ENCODE measurements at places on chromosomes 5 and 9.

DNA sequence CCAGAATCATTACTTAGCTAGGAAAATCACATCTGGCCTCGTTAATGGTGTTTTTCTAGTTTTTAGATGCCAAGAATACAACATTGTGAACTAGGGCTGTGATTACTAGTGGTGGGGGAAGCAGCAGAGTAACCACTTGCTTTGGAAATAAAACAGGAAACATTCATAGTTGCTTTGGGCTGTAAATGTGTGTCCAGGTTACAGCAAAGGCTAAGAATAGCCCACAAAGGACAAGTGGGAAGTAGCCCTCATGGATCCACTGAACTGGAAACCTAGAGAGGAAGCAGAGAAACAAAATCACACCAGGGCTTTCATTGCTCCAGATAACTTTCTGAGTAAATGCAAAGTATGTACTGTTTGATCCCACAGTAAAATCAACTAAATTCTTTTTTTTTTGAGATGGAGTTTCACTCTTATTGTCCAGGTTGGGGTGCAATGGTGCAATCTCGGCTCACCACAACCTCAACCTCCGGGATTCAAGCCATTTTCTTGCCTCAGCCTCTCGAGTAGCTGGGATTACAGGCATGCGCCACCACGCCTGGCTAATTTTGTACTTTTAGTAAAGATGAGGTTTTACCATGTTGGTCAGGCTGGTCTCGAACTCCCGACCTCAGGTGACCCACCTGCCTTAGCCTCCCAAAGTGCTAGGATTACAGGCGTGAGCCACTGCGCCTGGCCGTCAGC, 56.2 kb upstream of the TNFSF15 start:
- no peak for DNase-seq

GRCh38 chr9:5529683-5530221, 19.4 kb downstream of the PDCD1LG2 start:
- no peak for DNase-seq

- DNase-seq, result no peak
These were observed 177.0 kb downstream of the FGF18 start for GRCh38 chr5:171596391-171596878.

- no peak for DNase-seq
These were observed 131.5 kb downstream of the ERCC6L2 start for GRCh38 chr9:96006961-96007360.

DNA sequence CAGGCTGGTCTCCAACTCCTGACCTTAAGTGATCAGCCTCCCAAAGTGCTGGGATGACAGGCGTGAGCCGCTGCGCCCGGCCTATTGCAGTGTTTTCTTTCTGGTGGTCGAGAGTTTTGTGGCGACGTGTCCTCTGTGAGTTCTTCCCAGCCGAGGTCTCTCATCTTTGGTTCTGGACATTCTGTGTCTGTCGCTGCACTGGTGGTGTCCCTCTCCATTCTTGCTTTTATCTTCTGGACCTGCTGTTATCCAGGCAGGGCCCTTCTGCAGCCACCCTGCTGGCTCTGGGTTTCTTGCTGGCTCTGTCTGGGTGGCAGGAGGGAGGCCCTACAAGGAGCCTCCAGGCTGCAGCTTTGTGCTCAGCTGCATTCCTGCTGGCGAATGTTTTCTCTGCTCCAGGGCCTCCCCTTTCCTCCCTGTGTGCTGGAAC, 49.1 kb upstream of the EXOC3 start:
- DNase-seq, result no peak

DNA sequence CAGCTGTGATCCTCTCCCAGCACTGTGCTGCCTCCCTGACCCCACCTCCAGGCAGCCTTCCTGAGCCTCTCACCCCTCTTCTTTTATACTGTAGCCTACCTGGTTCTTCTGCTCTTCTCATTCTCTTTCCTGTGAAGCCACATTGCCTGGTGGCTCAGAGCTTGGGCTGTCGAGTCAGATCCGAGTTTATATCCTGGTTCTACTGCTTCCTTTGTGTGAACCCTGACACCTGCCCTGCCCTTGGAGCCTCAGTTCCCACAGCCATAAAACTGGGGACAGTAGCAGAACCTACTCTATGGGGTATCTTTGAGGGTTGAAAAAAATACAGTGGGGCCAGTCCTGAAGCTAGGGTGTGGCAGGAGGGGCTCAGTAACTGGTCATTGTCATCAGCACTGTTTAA, 8.8 kb downstream of the SLC27A4 start:
- no peak for DNase-seq

- DNase-seq, result no peak
These were observed 180.3 kb upstream of the ADRA1B start for GRCh38 chr5:159735749-159736660.
